Activated naive CD8-positive, alpha-beta T cell treated with anti-CD3 and anti-CD28 coated beads, Interleukin-2, amount 10 ng/mL, durations not matched to agents 7 days and 5 days (primary cell): ENCODE measurements at places on chromosomes 1 and 21. TPM values are rescaled to one million over a fixed set of nuclear protein-coding genes. Genes with fewer than 3 reads are reported as not detected.

GRCh38 chr1:88936223-88936523 is 44.8 kb upstream of the GTF2B start:
- no peak for DNase-seq
- peaks cover 8% of the 10 kb centered on the region for H3K4me1 ChIP-seq
- peaks cover 57% of the 10 kb centered on the region for H3K36me3 ChIP-seq
- no peak overlapping the region for H3K4me3 ChIP-seq
- H3K27ac ChIP-seq, result no peak overlapping the region

DNA sequence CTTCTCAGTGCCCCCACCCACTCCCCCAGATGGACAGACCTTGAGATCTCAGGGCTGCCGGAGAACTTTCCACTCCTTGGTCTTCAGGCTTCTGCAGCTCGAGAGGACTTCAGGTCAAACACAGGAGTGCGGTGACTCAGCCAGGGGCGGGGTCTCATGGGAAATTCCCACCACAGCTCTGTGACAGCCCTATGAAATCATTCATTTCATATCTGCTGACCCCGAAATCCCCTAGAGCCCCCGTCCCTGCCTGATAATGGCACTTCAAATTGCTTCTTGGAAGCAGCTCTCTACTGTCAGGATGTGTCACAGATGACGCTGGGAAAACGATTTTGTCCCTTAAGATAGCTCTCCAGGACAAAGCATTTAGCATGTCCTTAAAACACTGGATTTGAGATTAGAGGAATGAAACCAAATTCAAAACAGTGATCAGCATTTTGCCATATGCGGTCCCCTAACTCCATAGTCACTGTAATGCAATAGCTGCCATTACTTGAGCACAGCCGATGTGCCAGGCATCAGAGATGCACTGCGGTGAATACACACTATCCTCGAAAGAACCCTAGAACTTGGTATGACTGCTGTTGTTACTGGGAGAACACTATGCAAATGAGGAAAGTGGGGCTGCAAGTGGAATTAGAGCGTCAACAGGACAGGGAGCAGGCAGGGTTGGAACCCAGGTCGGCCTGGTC is at the start of gene TNFRSF9:
TNFRSF9 (minus strand) TSS at position 95 of the 692 bp plus-strand sequence. CDS start 845 bp downstream, outside the sequence.
- no peak for DNase-seq
- H3K27ac ChIP-seq, result no peak within 1 kb of the TSS
- peaks cover 37% of the 10 kb centered on the region for H3K4me1 ChIP-seq
- H3K4me3 ChIP-seq, result peak within 1 kb of the TSS; percentile 77
- peaks cover 7% of the 10 kb centered on the region for H3K27me3 ChIP-seq

- H3K36me3 ChIP-seq, result peaks cover 1% of the 10 kb centered on the region
- peaks cover 2% of the 10 kb centered on the region for H3K4me1 ChIP-seq
- no peak overlapping the region for H3K4me3 ChIP-seq
- H3K27ac ChIP-seq, result no peak overlapping the region
- no peak for DNase-seq
These were observed 6.3 kb downstream of the TMEM200B start for GRCh38 chr1:29117381-29117780.

CLDN19 gene
- total RNA-seq, result not detected

DHRS3 gene
- 105 TPM for total RNA-seq

CYP4X1 gene
- total RNA-seq, result not detected

- H3K36me3 ChIP-seq, result no peaks in the 10 kb centered on the region
- DNase-seq, result no peak
- H3K4me3 ChIP-seq, result no peak within 1 kb of the TSS
- peaks cover 2% of the 10 kb centered on the region for H3K27me3 ChIP-seq
These were observed at the start of gene AIRE for GRCh38 chr21:44285138-44285992. Gene AIRE (plus strand): TSS chr21:44285876. CDS start chr21:44286007, 131 bp downstream.

FLG gene
- not detected for total RNA-seq

DNA sequence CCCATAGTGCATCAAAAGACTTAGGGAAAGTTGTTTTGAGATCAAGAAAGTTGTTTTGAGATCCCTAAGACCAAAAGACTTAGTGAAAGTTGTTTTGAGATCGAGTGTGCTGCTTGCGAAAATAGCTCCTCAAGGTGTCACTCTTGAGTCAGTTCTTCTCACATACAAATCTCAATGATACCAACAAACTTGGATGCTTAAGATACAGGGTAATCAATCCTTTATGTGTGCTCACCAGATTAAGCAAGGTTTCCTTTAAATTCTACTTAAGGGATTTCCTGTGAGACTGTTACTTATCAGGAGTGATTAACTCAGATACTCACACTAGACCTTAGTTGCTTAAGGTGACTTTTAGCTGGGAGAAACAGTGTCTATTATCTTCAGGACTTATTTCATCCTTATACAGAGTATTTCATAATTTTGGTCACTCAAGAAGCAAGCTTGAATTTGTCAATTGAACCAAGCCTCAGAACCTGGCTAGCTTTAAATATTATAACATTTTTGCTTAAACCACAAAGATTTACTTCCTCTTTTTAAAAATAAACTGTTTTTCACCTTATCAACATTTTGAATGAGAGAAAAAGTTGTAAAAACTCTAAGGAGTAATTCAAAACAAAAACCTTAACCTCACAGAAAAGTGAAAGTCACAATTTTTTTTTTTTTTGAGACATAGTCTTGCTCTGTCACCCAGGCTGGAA is 8.0 kb upstream of the RLF start:
- peak overlapping the region; percentile 39 for H3K4me3 ChIP-seq
- peaks cover 6% of the 10 kb centered on the region for H3K4me1 ChIP-seq
- H3K27me3 ChIP-seq, result no peaks in the 10 kb centered on the region

GRCh38 chr1:33137800-33138199 is 44.0 kb downstream of the TRIM62 start:
- H3K36me3 ChIP-seq, result no peaks in the 10 kb centered on the region
- H3K4me1 ChIP-seq, result peaks cover 11% of the 10 kb centered on the region
- H3K27ac ChIP-seq, result no peak overlapping the region
- peak; percentile 63 for DNase-seq
- H3K27me3 ChIP-seq, result no peaks in the 10 kb centered on the region

DNA sequence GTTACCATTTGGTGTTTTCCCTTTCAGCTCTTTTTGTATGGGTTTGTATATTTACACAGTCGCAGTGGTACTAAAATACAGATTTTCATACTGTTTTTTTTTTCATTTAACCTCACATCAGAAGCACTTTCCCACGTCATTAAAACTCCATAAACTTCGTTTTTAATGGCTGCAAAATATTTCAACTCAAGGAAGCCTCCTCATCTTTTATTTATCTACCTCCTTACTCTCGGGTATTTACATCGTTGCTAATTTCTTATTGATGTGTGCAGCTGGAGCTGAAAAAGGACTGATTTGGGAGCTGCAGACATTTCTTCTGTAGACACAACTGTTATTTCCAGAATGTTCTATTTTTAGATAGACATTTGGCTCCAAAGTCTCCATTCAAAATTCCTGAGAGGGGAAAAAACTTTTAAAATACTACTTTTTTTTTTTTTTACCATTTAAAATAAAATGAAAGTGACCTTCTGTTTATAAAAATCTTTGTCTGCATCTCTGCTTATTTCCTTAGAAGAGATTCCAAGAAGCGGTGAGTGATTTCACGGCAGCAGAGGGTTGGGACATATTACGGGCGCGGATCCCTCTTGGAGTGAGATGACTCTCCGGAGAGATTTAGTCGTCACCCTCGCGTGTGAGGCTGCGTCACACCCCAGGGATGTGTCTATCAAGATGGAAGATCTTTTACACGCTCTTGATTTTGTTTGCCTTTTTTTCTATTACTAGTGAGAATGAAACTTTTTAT is 10.1 kb downstream of the RUNX3 start:
- peaks cover 64% of the 10 kb centered on the region for H3K4me1 ChIP-seq
- no peak overlapping the region for H3K4me3 ChIP-seq
- H3K27me3 ChIP-seq, result no peaks in the 10 kb centered on the region
- peak overlapping the region; percentile 28 for H3K27ac ChIP-seq
- peaks cover 42% of the 10 kb centered on the region for H3K36me3 ChIP-seq

GRCh38 chr1:5375481-5375880 is 616.7 kb downstream of the NPHP4 start:
- no peak overlapping the region for H3K27ac ChIP-seq
- no peak overlapping the region for H3K4me3 ChIP-seq
- no peak for DNase-seq
- H3K27me3 ChIP-seq, result peaks cover 5% of the 10 kb centered on the region
- no peaks in the 10 kb centered on the region for H3K36me3 ChIP-seq
- peaks cover 5% of the 10 kb centered on the region for H3K4me1 ChIP-seq

DNA sequence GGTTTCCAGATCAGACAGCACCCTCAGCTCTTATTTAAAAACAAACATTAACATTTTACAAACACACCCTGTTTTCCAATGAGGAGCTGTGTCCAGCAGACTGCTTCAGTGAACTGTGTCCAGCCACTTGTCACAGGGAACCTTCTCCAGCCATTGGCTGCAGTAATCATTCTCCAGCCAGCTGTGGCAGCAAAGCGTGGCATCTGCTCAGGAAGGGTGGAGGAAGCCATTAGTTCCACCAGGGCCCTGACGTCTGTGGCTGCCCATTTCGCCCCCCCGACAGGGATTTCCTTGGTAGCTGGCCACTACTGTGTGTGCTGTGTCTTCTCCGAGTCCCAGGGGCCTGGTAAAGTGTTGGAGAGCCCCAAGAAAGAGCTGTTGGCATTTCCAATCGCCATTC is 62.9 kb upstream of the SELENON start:
- DNase-seq, result peak; percentile 19
- peaks cover 9% of the 10 kb centered on the region for H3K4me1 ChIP-seq
- no peak overlapping the region for H3K4me3 ChIP-seq
- H3K27ac ChIP-seq, result no peak overlapping the region
- H3K36me3 ChIP-seq, result peaks cover 12% of the 10 kb centered on the region
- peaks cover 33% of the 10 kb centered on the region for H3K27me3 ChIP-seq

NECTIN4 gene
- total RNA-seq, result not detected

- no peak overlapping the region for H3K27ac ChIP-seq
- H3K27me3 ChIP-seq, result no peaks in the 10 kb centered on the region
- no peaks in the 10 kb centered on the region for H3K36me3 ChIP-seq
- H3K4me1 ChIP-seq, result no peaks in the 10 kb centered on the region
- no peak for DNase-seq
- no peak overlapping the region for H3K4me3 ChIP-seq
These were observed 319.4 kb downstream of the TGFB2 start for GRCh38 chr1:218664385-218665170.

GRCh38 chr1:235782601-235783000 is 84.1 kb downstream of the LYST start:
- no peaks in the 10 kb centered on the region for H3K4me1 ChIP-seq
- no peaks in the 10 kb centered on the region for H3K27me3 ChIP-seq
- DNase-seq, result no peak
- peaks cover 11% of the 10 kb centered on the region for H3K36me3 ChIP-seq
- H3K27ac ChIP-seq, result no peak overlapping the region

C1orf115 gene
- total RNA-seq, result 0.28 TPM

DNA sequence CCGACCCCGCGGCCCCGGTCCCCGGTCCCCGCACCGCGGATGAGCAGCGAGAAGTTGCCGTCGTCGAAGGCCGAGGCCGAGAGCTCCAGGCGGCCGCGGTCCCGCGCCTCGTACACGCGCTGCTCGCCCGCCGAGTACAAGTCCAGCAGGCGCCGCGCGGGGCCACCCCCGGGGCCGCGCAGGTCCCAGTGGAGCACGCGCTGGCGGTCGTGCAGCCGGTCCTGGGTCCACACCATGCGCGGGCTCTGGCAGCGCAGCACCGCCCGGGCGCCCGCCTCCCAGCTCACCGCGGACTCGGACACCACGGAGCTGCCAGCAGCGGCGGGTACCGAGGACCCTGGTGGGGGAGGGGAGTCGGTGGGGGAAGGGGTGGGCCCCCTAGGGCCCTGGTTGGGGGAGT is 2.9 kb downstream of the MXRA8 start:
- no peak overlapping the region for H3K27ac ChIP-seq
- H3K27me3 ChIP-seq, result peaks cover 31% of the 10 kb centered on the region
- H3K36me3 ChIP-seq, result no peaks in the 10 kb centered on the region
- H3K4me1 ChIP-seq, result peaks cover 11% of the 10 kb centered on the region

DNA sequence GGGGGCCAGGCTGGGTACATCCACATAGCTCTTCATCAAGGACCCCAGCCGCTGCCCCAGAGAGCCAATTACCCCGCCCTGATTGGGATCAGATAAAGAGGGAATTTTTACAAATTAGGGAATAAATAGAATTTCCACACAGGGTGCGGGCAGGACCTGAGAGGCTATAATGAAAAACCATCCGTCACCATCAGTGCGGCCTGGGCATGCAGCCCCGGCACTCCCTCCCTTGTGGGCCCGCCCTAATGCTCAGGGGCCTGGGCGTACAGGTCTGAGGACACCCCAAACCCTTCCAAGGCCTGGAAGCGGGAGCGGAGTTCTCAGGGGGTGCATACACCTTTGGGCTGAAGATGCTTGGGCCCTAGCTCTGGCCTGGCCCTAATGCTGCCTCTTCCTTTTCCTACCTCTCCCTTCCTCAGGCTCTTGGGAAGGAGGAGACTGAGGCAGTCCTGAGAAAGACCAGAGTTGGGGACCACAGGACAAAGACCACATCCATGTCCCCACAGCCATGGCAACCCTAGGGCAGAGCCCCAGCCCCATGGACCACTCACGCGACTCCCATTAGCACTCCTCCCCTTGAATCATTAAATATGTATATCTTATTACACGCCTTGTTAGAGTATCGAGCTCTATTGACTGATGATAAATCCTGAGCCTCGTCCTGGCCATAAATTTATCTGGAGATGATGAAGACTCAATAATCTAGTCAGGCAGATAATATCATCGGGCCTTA is 16.3 kb downstream of the DMAP1 start:
- no peak overlapping the region for H3K27ac ChIP-seq
- no peak for DNase-seq
- no peak overlapping the region for H3K4me3 ChIP-seq
- H3K36me3 ChIP-seq, result no peaks in the 10 kb centered on the region
- H3K4me1 ChIP-seq, result no peaks in the 10 kb centered on the region
- no peaks in the 10 kb centered on the region for H3K27me3 ChIP-seq

- H3K4me1 ChIP-seq, result peaks cover 13% of the 10 kb centered on the region
- DNase-seq, result no peak
- no peak overlapping the region for H3K4me3 ChIP-seq
- peaks cover 34% of the 10 kb centered on the region for H3K36me3 ChIP-seq
- no peak overlapping the region for H3K27ac ChIP-seq
These were observed 82.0 kb downstream of the RPAP2 start for GRCh38 chr1:92380867-92381266.

SPATA1 gene
- 4.0 TPM for total RNA-seq

CSF3R gene
- total RNA-seq, result 0.17 TPM

DNA sequence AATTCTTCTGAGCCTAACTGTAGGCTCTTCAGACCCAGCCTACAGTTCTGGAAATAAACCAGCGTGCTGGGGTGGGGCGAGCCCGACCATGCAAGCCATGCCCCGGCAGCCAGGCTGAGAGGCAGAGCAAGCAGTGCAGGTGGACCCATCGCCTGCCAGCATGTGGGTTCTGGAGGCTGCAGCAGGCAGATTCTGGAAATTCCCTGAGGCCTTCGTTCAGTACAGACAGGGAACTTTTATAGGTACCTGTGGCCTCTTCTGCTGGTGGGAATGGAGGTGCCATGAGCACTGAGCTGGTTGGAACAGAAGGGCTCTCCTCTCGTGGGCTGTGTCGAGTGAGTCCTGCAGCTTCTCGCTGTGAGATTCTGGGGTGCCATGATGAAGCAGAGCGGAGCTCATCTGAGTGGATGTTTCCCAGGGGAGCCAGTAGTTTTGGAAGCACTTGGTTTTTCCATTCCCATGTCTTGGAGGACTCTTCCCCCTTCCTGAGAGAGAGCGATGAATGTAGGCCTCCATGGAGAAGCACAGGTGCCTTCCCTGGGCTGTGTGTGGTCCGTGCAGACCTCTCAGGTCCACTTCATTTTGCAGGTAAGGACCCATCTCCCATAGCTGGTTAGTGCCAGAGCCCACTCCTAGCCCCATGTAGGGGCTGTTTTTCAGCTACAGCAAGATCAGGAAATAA is 94.1 kb downstream of the PCBP3 start:
- no peaks in the 10 kb centered on the region for H3K27me3 ChIP-seq
- H3K27ac ChIP-seq, result no peak overlapping the region
- H3K4me3 ChIP-seq, result no peak overlapping the region
- H3K4me1 ChIP-seq, result peaks cover 2% of the 10 kb centered on the region
- no peaks in the 10 kb centered on the region for H3K36me3 ChIP-seq
- no peak for DNase-seq

GRCh38 chr1:66337249-66337648 is 196.7 kb upstream of the SGIP1 start:
- DNase-seq, result no peak
- peak overlapping the region; percentile 93 for H3K27ac ChIP-seq
- H3K36me3 ChIP-seq, result peaks cover 42% of the 10 kb centered on the region
- peak overlapping the region; percentile 99 for H3K4me3 ChIP-seq
